ENCODE measurements at places on chromosomes 2 and 18.

DNA sequence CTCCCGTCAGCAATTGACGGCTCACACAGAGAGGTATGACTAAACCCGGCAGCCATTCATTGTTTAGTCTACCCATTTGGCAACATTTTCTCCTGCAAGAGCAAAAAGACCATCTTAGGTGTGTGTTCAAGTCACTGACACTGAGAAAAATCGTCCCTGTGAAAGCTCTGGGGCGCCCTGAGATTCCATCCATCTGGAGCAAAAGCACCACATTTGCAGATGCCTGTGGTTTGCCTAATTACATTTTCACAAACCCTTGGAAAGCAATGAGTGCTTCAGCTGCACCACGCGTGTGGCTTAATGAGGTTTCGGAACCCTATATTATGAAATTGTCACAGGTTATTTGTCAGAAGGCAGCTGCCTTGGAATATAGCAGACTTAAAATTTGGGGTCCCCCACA, 110.7 kb upstream of the PTPRM start:
- no peak for DNase-seq

DNA sequence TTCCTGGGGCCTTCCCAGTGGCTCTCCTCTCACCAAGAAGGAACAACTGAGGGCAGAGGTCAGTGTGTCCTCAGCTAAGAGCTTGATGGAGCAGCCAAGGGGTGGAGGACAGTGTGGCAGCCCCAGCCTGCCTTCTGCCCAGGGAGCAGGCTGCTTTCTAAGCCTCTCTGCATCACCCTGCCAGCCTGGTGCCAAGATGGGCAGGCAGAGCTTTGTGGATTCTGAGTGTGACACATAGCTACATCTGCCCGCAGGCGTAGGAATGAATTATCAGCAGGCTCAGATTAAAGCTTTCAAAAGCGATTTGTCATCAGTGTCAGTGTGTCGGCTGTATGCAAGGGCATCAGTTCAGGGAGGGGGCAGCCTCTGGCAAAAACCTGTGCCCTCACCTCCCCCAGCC, 8.7 kb downstream of the MAL start:
- DNase-seq = no peak

- DNase-seq = no peak
These were observed 131.4 kb downstream of the SEPTIN10 start for GRCh38 chr2:109482361-109482861.

GRCh38 chr2:237227592-237228280, 142.0 kb downstream of the COPS8 start:
- no peak for DNase-seq

DNA sequence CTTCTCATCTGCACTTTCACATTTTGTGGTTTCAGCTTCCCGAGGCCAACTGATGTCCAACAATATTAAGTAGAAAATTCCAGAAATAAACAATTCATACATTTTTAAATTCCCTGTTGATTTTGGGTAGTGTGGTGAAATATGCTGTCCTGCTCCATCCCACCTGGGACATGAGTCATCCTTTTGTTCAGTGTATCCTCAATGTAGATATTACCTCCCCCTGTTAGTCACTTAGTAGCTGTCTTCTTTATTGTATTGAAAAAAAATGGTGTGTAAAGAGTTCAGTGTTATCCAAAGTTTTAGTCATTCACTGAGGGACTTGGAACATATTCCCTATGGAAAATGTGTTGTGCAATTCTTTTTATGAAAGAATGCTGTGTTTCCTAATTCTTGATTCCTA, 348.1 kb downstream of the SOCS6 start:
- DNase-seq = no peak

DNA sequence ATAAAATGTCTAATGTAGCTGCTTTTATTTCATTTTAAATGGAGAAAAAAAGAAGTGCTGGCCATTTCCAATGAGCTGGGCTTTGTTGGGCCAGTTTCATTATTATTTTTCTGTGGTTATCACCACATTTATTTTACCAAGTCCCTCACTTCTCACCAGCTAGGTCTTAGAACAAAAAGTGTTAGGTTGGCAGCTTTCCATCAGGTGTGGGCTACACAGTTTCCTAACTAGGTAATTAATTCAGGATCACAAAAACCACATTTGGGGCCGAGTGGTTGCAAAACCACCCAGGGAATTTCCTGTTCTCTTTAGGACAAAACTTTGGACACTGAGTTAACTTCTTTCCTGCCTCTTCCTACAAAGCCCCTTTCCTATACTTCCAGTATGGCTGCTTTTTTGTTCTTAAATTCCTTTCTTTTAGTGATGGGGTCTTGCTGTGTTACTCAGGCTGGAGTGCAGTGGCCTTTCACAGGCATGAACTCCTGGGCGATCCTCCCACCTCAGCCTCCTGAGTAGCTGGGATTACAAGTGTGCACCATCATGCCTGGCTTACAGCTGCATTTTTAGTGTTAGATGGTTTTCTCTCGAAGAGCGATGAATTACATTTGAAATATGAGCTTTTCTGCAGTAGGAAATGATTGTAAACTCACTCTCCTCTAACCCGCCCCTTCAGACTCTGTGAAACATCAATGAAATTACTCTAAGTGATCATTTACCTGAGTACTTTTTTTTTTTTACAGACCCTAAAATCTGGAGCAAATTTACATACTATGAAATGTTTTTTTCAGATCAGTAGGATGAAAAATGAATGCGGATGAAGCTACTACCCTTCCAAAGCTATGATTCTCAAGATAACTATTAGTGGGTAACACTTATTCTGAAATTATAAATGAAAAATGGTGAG, 2.6 kb upstream of the ZFP36L2 start:
- no peak for DNase-seq

DNA sequence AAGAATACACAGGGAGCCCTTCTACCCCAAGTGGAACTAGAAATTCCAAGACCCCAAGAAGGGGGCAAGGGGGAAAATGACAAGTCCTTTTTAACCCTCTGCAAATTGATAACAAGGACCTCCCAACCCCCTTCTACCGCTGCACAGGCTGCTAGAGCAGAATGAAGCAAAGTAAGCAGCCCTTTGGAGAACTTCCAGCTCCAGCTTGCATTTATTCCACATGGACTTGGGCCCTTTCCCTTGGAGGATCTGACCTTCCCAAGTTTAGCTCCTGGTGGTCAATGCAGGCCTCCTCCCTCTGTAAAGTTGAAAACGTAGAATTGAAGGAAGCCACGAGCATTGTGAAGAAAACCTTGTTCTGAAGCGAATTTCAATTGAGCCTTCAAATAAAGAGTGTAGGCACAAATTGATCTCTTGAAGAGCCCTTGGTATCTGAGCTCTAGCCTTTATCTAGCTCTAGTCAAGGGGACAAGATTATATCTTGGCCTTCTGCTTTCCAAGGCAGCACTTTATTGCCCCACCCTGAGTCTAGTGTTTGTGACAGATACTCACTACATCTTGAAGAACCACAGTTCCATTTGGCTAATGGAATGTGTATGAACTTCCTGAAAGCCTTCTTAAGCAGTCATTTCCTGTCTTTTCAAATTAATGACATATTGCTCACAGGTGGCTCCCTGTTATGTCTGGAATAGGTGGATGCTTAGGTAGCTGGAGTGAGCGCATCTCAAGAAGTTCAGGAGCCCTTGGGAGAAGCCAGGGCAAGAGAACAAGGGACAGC, 37.2 kb downstream of the SLC14A2 start:
- DNase-seq = no peak

- no peak for DNase-seq
These were observed 149.3 kb downstream of the EHBP1 start for GRCh38 chr2:62854600-62855514.

Measured in naive thymus-derived CD8-positive, alpha-beta T cell (primary cell).